ENCODE measurements at places on chromosomes 7 and 10.

DNA sequence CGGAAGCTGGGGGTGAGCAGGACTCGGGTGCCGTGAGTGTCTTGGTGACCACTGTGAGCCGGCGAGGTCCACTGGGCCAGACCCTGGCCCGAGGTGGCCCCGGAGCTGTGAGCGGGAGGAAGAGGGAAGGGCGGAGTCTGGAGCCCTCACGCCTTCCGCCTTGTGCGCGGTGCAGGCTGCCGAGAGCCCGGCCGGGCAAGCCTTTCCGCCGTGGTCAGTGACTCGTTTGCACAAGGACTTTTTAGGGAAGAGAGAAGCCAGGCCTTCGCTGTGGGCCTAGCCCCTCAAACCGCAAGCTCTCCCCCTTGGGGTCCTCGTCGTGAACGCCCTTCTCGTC is 40.9 kb upstream of the ZNF32 start:
- DNase-seq, result no peak

GRCh38 chr10:24241536-24242040 is 32.6 kb downstream of the KIAA1217 start:
- DNase-seq, result no peak

DNA sequence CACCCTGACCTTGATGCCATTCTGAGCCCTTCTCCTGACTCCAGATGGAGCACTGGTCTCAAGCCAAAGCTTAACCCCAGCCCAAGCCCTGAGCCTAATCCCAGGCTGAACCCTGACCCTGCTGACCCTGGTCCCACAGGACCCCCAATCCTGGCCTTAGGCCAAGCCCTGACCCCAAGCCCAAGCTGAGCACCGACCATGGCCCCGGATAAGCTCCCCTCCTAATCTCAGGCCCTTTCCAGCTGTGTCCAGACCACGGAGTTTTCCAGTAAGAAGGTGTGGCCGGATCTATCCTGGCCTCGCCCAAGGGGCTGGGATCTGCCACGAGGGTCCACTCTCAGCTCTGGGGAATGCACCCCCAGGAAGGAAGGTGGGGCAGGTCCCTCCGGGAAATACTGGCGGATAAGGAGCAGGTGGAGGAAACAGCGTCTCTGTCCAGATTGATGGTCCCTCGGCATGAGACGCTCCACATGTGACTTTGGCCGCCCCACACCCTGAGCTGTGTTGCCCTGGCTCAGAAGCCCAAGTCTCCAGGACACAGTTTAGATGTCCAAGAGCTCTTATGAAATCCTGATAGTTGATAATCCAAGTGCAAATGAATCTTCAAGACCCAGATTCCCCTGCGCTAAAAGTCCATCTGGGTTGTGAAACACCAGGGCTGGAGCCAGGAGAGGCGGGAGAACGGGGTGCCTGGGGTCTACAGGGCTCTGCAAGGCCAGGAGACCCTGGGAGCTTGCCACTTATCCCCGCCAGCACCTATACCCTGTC is 10.4 kb downstream of the ELN start:
- DNase-seq, result no peak

DNA sequence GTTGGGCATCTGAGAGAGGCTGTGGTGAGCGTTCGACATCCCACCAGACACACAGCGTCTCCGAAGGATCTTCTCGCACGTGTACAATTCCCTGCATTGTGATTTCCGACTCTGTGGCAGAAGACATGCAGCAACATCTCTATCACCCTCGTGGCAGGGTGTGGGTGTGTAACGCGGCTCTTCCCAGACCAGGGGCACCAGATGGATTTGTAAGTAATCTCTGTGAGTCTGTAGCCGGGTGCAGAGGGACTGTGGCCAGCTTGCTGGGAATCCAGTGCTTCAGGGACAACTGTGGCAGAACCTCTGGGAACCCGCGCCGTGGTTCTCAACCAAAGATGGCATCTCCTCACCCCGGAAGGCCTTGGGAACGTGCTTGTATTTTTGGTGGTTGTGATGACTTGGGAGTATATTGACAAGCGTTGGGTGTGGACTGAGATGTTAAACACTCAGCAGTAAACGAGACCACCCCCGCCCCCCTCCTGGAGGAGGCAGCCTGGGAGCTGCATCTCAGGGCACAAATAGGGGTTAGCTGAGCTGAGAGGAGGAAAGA is 21.2 kb downstream of the FOXL3 start:
- no peak for DNase-seq

- no peak for DNase-seq
Observed at GRCh38 chr10:11012421-11013295, 5.0 kb upstream of the CELF2 start.

- no peak for DNase-seq
Observed at GRCh38 chr10:117472872-117473271, 69.7 kb upstream of the EMX2 start.

- DNase-seq, result no peak
Observed at GRCh38 chr7:87715545-87715944, 87.3 kb downstream of the RUNDC3B start.

GRCh38 chr7:107396990-107397389 is 72.9 kb upstream of the GPR22 start:
- DNase-seq, result no peak

DNA sequence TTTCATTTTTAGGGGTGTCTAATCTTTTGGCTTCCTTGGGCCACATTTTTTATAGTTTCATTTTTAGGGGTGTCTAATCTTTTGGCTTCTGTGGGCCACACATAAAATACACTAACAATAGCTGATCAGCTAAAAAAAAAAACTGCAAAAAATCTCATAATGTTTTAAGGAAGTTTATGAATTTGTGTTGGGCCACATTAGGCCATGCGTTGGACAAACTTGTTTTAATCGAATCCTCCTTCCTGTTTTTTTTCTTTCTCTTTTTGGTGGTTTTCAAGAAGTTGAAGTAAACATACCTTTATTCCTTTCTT is 37.4 kb downstream of the ZNRF2 start:
- DNase-seq, result no peak

DNA sequence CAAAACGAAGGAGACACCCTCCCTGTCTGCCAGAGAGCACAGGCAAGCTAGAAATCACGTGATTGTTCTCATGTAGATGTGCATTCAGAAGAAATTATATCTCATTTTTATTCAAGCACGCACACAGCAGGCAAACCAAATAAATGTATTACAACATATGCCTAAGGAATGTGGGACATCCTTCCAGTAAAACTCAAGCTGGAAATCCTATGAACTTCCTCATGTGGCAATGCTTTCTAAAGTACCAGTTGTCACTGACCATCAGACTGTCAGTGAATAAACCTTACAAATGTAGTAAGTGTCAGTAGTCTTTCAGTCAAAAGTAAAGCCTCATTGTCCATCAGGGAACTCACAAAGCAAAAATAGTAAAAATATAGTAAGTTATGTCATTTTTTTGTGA is 350.1 kb upstream of the POM121L12 start:
- no peak for DNase-seq
